ENCODE measurements at places on chromosomes 2 and 18.

GRCh38 chr2:190415794-190416775 is 7.9 kb downstream of the MFSD6 start:
- DNase-seq: peak; percentile 53

- no peak for DNase-seq
Measured at GRCh38 chr2:136362676-136363390, 244.9 kb upstream of the CXCR4 start.

DNA sequence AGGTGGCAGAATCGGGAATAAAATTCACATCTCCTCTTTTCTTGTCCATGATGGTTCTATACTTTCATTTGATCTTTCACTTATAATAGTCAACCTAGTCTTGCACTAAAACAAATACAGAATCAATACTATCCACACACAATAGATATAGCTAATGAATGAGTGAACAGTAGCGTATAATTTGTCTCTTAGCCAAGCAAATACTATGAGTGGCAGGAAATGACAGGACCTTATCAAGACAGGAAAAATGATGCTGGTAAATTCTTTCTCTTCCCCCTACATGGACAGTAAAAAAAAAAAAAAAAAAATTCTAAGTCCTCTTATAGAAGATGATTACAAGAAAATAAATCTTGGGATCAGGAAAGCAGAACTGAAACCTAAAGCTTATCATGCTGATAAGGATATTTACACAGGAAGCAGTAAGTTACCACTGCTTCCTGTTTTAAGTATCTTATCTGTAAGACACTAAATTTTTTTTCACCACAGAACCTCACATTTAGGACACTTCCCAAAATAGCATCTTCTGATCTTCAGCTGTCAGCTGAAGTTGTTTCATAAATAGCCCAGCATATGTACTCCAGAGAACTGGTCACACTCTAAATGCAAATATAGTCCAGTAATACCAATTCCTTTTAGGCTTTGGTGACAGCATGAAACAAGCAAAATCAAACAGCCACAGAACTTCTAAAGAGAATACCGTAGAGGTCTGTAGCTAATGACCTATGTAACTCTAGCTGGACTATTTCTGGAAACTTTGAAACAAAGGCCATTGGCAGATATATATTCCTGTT is 27.0 kb downstream of the IRS1 start:
- DNase-seq: peak; percentile 87

GRCh38 chr2:231429901-231430300 is 34.4 kb downstream of the NCL start:
- DNase-seq: peak; percentile 57

DNA sequence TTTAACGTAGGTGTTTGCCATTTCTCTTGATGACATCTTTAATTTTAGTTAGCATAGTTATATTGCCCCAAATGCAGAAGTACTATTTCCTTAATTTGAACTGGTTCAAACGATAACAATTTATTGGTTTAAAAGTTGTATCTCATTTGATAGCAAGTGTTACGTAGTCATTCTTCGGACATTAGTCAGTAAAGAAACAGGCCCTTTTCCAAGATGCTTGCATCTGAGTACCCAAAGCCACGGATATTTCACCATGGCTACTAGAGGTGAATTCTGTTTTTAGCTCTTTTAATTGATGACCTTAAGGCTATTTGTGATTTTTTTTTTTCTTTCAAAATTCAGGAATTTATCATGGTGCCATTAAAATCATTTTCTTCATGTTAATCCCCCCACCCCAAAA is 32.1 kb downstream of the GLS start:
- DNase-seq: no peak

- DNase-seq: peak; percentile 62
Measured at GRCh38 chr2:216017365-216017764, 4.0 kb upstream of the MREG start.

GRCh38 chr2:32787207-32787606 is 159.4 kb downstream of the TTC27 start:
- no peak for DNase-seq

DNA sequence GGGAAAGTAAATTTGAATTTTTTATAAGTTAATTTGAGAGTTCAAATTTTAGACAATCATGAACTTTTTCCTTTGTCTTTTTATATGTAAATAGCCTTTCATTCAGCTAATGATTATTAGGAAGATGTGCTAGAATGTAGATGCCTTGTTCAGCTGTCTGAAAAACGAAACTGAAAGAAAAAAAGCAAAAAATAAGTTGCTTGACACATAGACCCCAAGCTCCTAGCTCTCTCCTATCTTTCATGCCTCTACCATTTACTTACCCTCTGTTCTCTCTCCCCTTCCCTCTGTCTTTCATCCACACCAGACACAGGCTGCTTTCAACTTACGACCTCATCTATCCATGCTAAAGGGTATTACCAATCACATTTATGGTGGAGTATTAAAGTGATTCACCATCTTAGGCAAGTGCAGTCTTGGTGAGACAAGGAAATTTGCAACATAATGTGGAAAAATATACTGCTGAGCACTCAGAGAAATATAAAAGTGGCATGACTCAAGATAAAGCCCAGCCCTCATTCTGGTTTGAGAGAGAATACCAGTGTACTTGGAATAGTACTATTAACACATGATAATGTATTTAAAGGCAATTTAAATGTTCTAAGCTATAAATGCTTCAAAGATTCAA is 425.6 kb downstream of the SUCLG1 start:
- no peak for DNase-seq

GRCh38 chr18:24543795-24544498 is 83.5 kb downstream of the HRH4 start:
- DNase-seq: peak; percentile 74
